ENCODE measurements at places on chromosomes 2 and 18.

- no peak for DNase-seq
These were observed 93.9 kb downstream of the EVA1A start for GRCh38 chr2:75466708-75467311.

- no peak for DNase-seq
These were observed 77.0 kb upstream of the ZNF532 start for GRCh38 chr18:58787536-58788149.

DNA sequence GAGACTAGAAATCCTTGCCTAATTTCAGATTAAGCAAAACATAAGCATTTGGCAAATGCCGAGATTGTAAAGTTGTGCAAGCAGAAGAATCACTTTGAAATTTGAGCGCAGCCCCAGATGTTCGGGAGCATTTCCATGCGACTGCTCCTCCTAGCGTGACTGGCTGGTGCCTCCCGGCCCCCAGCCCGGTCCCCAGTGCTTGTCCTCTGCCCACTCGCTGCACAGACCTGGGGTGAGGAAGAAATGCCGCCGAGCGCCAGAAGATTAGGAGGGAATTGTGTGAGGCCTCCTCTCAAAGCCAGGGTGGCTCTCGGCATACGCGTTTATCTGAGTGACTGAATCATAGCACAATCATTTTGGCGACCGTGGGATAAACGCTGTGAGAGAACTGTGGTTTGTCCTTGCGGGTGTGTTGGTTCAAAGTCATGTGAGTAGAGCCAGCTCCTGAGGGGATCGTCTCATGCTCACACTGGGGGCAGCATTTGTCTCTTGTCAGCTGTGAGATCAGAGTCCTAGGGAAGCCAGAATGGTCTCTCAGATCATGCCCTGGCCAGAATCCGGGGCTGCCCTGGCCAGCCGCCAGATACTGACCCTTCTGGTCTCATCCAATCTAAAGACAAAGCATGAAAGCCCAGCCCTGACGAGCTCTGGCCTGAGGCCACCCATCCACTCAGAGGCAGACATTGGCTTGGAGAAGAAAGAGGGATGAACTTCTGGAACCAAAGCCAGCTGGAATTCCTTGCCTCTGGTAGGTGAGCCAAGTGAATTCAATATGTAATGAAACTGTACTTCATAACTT, 189.3 kb downstream of the SH3RF3 start:
- DNase-seq = no peak

GRCh38 chr2:53104263-53104662, 663.3 kb upstream of the CHAC2 start:
- no peak for DNase-seq

- no peak for DNase-seq
These were observed 32.5 kb upstream of the OTOF start for GRCh38 chr2:26510344-26510973.

DNA sequence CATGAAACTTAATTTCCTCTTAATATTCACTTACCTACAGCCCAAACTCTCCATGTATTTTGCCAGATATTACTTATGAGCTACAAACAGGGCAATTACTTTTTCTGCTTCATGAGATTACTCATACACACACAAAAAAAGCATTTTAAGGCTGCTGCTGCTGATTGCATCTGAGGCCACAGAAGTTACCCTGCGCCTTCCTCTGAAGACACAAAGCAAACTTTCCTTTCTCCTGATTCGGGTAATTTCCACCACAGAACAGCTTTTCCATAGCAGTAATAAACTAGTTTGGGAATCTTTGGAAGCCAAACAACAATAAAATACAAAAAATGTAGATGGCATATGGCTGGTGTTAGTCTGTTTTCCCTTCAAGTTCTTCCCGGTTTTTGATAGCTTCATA, 6.2 kb downstream of the TTC32 start:
- no peak for DNase-seq

- DNase-seq = no peak
These were observed 58.7 kb upstream of the SP3 start for GRCh38 chr2:174023591-174024523.

DNA sequence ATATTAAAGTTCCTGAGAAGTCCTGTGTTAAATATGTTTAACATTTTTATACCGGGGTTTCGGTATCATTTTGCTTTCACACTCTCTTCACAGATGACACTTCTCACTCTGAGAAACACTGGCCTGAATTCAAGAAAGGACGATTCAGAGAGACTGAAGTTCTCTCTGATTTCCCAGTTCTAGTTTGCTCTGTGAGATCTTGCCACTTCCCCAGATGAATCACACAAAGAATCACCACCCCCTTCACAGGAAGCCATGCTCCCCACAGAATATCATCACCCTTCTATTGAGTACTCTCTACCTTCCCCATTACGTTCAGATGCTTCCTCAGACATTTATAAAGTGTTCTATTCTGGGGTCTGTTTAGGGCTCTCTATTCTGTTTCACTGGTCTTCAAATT, 16.1 kb upstream of the CD207 start:
- no peak for DNase-seq

GRCh38 chr2:26164641-26165211, 8.2 kb upstream of the GAREM2 start:
- no peak for DNase-seq

Data from T-helper 2 cell (primary cell).